Heart left ventricle (tissue), 16 donors: ENCODE measurements at places on chromosomes 4 and X.

GRCh38 chr4:156169011-156169410 is 215.3 kb upstream of the CTSO start:
- peak; percentile 39 for DNase-seq

- peak; percentile 48 for DNase-seq
These were observed 56.2 kb downstream of the SMIM20 start for GRCh38 chr4:25970226-25970675.

GRCh38 chrX:70128071-70128470 is 5.2 kb upstream of the IGBP1 start:
- DNase-seq: no peak

DNA sequence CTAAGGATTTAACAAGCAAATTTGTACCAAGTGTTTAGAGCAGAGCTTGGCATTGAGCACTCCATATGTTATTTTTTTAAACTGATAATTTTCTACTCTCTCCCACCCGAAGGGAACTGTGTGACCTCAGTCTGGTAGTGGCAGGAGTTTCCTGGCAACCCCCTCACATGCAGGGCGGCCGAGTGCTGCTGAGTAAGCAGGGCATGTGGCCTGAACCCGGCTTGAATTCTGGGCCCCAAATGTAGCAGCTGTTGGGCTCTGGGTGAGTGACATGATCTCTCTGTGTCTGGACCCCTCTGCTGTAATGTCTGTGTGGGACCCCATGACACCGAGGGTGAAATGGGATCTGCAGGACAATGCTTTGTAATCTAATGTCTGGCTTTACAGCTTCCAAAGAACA is 13.6 kb upstream of the C4orf50 start:
- no peak for DNase-seq

DNA sequence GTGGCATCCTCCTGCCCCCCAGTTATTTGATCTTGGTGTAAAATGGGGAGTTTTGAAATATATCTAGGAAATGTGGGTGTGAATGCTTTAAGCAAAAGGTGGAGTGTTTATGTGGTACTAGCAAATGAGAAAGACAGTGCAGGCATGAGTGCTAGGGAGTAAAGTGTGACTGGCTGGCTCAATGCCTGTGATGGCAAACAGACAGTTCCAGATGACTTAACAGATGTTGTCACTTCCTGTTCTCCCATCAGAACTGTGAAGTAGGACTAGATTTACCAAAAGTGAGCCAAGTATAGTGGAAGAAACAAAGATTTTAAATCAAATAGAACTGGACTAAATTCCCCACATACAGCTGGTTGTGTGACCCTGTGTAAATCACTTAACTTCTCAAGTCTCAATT is 8.4 kb upstream of the AMOT start:
- DNase-seq: no peak

GRCh38 chr4:120555058-120555457 is 367.5 kb downstream of the PRDM5 start:
- DNase-seq: no peak

DNA sequence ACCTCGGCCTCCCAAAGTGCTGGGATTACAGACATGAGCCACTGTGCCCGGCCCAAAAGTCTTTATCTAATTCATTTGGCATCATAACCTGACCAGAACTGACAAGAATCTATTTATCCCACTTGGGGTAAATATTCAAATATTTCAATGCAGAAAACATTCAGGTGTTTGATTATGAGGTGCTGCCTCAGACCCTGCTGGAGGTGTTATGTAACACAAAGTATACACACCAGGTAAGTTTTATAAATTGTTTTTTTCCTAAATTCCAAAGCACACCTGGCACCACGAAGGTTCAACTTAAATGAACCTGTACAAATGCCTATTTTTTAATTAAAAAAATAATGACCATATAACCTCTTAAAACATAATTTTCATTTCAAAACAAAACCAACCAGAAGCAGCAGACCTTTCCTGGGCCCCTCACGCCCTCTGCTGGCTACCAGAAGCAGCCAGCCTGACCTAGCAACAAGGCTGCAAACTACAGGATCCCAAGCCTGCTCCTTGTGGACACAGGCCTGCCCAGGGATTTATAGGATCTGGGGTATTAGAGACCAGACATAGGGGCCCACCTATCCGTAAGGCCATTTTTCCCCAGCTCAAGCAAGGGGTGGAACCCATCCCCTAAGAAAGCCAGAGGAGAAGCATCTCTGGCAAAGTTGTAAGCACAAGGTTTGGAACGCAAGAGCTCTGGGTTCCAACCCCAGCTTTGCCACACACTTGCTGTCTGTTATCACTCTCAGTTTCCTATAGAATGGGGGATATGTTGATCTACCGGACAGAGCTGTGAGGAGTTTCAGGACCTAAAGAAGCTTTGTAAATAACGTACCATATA is 11.7 kb downstream of the OTUD5 start:
- peak; percentile 32 for DNase-seq

- no peak for DNase-seq
These were observed 92.7 kb upstream of the PGRMC2 start for GRCh38 chr4:128380306-128380705.

- no peak for DNase-seq
These were observed 101.0 kb upstream of the UBQLN2 start for GRCh38 chrX:56462389-56462788.

- DNase-seq: no peak
These were observed 27.2 kb downstream of the TAPT1 start for GRCh38 chr4:16199093-16199492.

DNA sequence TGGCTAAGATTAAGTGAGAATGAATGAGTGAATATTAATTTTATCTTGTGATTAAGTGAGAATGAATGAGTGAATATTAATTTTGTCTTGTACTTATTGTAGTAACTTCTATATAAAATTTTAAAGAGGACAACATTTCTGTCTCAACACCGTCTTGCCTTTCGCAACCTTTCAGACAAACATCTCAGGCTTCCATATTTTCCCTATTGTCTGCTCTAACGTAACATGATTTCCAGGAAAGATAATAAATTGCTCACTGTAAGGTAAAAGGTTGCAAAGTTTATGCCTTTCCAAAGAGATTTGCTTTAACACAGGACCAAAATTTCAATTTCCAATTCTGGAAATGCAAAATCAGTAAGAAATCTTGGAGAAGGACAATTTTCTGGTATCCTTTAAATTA is 41.7 kb upstream of the SLC39A8 start:
- no peak for DNase-seq

DNA sequence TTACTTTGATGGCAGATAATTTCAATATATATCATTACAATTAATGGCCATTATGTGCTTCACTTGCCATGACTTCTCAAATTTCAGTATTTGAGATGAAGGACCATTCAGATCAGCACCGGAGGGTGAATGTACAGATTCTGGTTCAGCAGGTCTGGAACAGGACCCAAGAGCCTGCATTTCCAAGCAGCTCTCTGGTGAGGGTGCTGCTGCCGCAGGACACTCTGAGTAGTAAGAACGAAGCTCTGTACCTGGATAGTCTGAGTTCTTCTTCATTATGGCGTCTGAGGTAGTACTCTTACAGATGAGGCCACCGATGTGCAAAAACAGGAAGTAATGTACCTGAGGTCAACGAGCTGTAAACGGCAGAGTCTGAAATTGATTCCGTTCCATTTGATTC is 228.2 kb downstream of the FBXW7 start:
- no peak for DNase-seq

GRCh38 chr4:15043226-15043625 is 40.9 kb downstream of the CPEB2 start:
- DNase-seq: no peak

DNA sequence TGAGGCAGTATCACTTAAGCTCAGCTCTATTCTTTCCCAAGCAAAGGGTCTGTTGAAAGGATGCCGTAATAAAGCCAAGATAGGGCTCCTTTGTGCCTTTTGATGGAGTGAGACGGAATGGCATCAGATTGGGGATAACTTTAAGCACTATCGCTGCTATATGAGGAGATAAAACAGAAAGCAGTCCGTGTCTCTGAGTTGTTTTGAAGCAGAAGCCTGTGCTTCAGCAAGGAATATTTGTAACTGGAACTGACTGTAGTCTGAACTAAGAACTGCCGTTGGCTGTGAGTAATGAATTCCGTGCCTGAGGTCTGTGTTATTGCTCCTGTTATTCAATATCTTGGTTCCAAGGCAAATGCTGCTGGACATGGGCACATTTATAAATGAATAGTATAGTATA is 297.4 kb downstream of the ANKRD50 start:
- no peak for DNase-seq

DNA sequence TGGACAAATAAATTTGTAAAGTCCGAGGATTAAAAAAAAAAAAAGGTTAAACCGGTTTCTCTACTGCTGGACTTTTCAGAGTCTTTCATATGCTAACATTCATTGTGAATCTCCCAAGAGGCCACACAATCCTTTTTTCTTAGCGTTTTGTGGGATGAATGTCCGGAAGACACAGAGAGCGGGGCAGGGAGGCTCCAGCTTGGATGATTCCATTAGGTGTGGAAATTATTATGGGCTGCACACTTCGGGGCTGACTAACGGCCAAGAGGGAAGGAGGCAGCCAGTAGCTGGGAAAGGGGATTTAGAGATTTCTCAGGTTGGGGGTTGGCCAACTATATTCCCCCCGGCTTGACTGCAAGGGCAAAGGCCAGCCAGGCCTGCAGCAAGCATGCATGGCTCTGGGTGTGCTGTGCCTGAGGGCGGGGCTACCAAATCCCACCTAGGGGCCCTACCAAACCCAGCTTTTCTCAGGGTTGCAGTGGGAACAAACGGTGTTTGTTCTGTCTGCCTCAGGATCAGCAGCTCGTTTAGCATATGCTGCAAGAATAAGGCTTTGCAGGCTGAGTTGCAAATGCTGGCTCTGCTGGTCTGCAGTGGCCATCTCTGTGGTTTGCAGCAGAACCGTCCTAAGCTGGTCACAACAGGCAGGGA is 28.6 kb downstream of the NYX start:
- DNase-seq: no peak

DNA sequence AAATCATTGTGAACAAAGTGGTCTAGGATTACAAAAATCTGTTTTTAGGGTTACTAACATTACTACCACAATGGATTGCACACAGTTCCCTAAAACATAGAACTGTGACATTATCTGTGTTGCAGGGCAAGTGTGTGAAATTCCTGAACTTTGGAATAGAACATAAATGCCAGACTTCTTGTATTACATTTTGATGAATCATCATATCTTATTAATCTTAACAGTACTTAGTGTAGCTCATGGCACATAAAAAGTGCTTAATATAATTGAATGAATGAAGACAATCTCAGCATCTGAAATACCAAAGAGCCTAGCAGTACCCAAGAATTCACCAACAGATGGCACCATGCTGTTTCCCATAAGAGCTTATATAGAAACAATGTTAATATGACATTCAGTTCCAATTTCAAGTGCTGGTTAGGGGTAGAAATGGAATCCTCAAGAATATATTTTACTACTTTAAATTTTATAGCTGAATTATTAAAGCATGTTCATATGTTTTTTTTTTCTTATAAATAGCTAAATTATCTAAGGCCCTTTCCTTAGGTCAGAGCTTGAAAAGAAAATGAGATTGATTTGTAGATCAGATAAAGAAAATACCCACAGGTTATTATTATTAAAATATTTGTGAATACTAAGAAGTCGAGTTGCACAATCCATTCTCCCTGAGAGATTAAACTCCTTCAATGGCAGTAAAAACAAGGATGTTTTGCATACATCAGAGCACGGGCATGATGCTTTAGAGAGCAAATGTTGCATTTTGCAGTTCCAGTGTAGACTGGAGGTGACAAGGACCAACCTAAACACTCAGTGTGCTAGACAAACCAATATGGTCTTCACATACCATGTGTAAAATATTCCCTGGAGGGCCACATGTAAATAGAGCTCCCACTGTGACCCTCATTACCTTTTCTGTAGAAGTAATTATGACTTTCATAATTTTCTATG is 25.7 kb upstream of the SHISA3 start:
- DNase-seq: no peak

DNA sequence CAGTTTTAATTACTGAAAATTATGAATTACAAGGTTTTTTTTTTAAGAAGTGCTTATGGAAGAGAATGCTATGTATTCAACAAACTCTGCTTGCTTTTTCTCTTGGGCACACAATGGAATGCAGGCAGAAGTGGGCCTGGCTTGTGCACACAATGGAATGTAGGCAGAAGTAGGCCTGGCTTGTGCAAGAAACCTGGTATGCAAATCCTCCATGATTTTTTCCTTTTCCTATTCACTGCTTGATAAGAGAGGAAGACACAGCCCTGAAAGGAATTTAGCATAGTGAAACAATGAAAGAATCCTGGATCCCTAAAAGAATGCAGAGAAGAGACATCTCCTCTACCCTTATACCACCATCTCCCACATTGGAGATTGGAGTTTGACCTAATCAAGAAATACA is 138.4 kb downstream of the COL25A1 start:
- DNase-seq: no peak
